Sigmoid colon (tissue), 7 donors: ENCODE measurements at places on chromosomes 6 and 20. TPM values are rescaled to one million over a fixed set of nuclear protein-coding genes. Genes with fewer than 3 reads are reported as not detected.

TCP11 gene
- total RNA-seq: not detected

ULBP1 gene
- not detected for total RNA-seq

DOK5 gene
- 1.6 TPM for total RNA-seq

NHLRC1 gene
- total RNA-seq: 1.4 TPM

RAB44 gene
- not detected for total RNA-seq

SRMS gene
- total RNA-seq: not detected

SAMD10 gene
- 1.1 TPM for total RNA-seq

ENPP5 gene
- total RNA-seq: 0.49 TPM

AKAP12 gene
- 243 TPM for total RNA-seq

RIMS4 gene
- 0.55 TPM for total RNA-seq

TFAP2D gene
- total RNA-seq: not detected

STX11 gene
- total RNA-seq: 5.6 TPM

NECAB3 gene
- 47.4 TPM for total RNA-seq

PRSS35 gene
- 0.55 TPM for total RNA-seq

CEP162 gene
- 18.6 TPM for total RNA-seq

GPLD1 gene
- total RNA-seq: 7.2 TPM

CLIC5 gene
- 3.0 TPM for total RNA-seq

KHDC3L gene
- total RNA-seq: not detected

SLC13A3 gene
- 1.1 TPM for total RNA-seq

TAGAP gene
- 1.8 TPM for total RNA-seq

RAB23 gene
- 171 TPM for total RNA-seq

TCEA2 gene
- total RNA-seq: 50.5 TPM

ZNF165 gene
- total RNA-seq: 1.1 TPM
